CD4-positive, CD25-positive, alpha-beta regulatory T cell (primary cell): ENCODE measurements at places on chromosomes 7 and 10. TPM values are rescaled to one million over a fixed set of nuclear protein-coding genes. Genes with fewer than 3 reads are reported as not detected.

The BICC1 gene
- not detected for polyA plus RNA-seq

The VPS37D gene
- not detected for polyA plus RNA-seq

The RBP4 gene
- polyA plus RNA-seq = not detected

The CLDN4 gene
- polyA plus RNA-seq = 0.17 TPM

The CALHM1 gene
- not detected for polyA plus RNA-seq

The EEPD1 gene
- polyA plus RNA-seq = 24.4 TPM

The MYOZ1 gene
- polyA plus RNA-seq = not detected

The ADRB1 gene
- not detected for polyA plus RNA-seq

The CYP3A4 gene
- not detected for polyA plus RNA-seq

The FAM25C gene
- not detected for polyA plus RNA-seq

The LIPJ gene
- polyA plus RNA-seq = not detected

The OR6B1 gene
- polyA plus RNA-seq = not detected

The MRPS17 gene
- 19.1 TPM for polyA plus RNA-seq

The RAB19 gene
- polyA plus RNA-seq = 2.3 TPM

The ZNRF2 gene
- polyA plus RNA-seq = 2.1 TPM

The NEBL gene
- 1.6 TPM for polyA plus RNA-seq

The SLC13A1 gene
- polyA plus RNA-seq = not detected

The TMEM106B gene
- 36.4 TPM for polyA plus RNA-seq

The HIBADH gene
- 33.0 TPM for polyA plus RNA-seq

The RNLS gene
- polyA plus RNA-seq = 4.4 TPM

The THSD7A gene
- not detected for polyA plus RNA-seq

The TUBB8 gene
- not detected for polyA plus RNA-seq

The VWA2 gene
- polyA plus RNA-seq = not detected
